ENCODE measurements at places on chromosomes 6 and 20.

- DNase-seq: no peak
Measured at GRCh38 chr6:132067286-132067685, 116.1 kb upstream of the CCN2 start.

- no peak for DNase-seq
Measured at GRCh38 chr20:44643596-44644229, 7.8 kb downstream of the ADA start.

DNA sequence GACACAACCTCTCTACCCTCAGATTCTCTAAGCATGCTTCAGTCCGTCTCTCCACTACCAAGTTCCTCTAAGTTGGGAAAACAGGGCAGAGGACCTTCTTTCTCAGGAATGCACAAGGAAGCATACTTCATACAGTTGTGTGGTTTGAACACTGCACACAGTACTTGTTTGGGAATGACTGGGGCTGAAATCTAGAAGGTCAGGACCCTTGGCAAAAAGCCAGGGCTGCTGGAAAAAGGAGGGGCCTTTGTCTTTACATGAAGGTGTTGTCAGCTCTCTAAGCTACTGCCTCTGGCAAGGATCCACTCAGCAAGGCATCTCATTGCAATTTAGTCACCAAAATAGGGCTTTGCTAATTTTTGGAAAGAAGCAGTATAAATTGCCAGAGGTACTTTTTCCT, 20.7 kb upstream of the HEY2 start:
- DNase-seq: no peak

DNA sequence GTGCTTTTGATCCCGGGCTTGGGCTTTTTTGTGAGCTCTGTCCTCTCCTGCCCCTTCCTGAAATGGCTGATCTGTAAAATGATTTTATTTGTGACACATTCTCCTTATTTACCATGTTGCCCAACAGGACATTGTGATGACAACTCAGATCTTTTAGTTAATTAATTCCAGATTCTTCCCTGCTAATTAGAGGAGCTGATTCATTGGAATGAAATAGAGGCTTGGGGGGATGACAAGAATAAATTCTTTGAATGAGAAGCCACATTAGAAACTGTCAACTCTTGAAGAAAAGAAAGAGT, 26.1 kb upstream of the GABRR1 start:
- DNase-seq: no peak

GRCh38 chr20:63697357-63697867, 960 bp downstream of the TNFRSF6B start:
- DNase-seq: no peak

- no peak for DNase-seq
Measured at GRCh38 chr6:157181649-157182048, 141.7 kb downstream of the TMEM242 start.

GRCh38 chr6:159833556-159833955, 33.5 kb downstream of the PNLDC1 start:
- DNase-seq: no peak

GRCh38 chr6:107244082-107244741, 128.9 kb upstream of the BEND3 start:
- no peak for DNase-seq

- no peak for DNase-seq
Measured at GRCh38 chr20:56582542-56582941, 46.6 kb upstream of the TFAP2C start.

GRCh38 chr6:23213193-23213592, 643.8 kb downstream of the HDGFL1 start:
- DNase-seq: no peak

DNA sequence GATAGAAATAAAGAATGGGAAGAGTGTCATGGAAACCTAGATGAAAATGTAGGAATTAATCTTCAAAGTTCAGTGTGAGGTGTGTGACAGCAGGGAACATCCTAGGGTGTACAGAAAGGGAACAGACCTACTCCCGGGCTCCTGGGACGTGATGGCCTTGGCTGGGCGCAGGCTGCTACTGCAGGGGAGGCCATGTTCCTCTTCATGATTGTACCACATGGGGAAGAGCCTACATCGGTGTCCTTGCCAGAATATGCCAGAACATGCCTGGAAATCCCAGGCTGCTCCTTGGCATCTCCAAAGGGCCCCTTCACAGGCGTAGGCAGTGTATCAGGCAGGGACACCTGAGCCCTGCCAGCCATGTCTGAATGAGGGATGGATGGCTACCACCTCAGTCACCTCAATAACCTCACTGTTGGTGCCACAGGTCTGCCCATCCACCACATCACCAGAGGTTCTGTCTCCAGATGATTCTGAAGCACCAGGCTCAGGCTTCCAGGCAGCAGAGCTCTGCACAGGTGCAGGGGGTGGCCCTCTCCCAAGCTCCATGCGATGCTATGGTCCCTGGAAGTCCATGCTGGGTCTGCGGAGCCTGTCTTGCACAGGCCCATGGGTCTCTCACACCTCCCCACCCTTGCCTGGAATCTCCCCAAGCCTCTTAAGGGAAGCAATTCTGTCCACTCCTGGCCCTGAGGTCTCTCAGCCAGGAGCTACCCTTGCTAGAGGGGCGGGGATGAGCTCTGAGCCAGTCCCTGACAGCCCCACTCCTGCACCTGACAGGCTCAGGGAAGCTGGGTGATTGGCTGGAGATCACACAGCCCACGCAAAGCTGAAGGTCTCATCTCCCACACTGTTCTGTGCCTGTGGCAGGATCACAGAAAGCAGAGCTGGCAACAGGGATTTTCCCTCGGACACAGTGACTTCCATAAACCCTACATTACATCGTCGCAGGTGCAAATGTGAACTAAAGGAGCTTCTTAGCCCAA, 20.2 kb downstream of the RAMACL start:
- DNase-seq: no peak

DNA sequence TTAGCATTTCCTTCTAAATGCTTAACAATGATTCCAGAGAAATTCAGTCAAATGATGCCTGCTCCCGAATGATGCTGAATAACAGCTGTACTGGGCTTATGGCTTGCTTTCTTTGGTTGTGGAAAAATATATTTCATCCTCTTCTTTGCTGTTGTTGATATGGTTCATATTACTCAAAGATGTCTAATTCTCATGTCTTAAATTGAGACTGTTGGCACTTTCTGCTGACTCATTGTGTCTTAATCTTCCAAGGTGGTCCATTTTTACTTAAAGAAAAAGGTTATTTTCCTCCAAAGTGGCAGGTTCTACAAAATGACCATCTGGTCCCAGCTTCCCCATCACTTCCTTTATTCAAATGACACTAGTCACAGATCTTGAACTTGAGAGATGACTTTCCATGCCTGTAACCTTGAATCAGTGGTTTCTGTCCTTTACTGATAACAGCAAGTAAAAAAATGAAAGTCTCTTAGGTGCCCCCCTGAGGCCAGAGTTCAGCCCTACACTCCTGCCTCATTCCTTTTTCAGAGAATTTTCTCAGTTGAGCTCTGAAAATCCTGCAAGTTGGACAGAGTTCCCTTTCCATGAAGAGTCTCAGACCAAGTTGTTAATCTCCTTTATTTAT, 6.9 kb downstream of the SNAP25 start:
- no peak for DNase-seq
